ENCODE measurements at places on chromosomes 1 and 21.

DNA sequence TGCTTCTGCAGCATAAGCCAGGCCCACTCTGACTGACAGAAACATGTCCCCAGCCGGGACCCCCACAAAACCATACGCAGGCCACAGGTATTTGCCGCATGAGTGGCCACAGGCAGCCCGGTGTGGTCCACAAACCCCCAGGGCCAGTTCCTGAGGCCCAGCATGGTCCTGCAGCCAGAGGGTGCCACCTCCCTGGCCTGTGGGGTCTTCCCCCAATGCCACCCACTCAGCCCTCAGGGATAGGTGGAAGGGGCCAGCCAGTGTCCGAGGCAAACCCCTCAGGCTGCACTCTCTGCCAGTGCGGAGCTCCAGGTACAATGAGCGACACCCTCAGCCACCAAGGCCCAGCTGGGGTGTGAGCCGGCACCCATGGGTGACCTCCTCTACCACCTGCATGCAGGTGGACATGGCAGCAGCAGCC is 43.5 kb downstream of the UBE2G2 start:
- DNase-seq: no peak

DNA sequence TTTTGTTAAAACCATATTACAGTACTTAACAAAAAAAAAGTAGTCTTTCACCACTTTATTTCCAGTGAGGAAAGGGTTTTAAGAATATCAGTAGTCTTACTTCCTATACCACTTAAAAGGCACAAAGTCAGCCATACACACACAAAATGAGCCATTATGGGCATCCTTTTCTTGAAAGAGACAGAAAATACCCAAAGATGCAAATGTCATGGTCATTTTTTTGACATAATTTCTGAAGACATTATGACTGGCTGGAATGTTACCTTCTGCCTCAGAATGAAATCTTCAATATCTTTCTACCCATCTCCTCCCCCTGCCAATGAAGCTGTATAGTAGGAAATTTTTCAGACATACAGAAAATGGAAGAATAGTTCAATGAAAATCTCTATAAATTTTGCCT is 237.7 kb downstream of the SLC45A1 start:
- DNase-seq: no peak

DNA sequence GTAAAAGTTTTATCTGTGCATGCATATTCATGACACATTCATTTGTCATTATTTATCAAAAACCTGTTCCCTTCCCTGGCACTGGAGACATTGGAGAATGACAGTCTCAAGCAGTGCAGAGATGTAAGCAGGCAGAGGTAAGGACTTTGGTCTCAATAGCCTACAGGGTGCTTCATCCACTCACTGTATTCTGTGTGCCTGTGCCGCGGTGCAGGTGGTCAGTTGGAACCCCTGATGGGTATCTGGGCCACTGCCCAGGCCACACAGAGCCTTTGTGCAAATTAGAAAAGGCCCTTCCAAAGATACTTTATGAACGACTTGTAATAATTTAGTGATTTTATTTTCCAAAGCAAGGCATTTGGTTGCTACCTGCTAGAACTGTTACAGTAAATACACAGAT is 44.0 kb downstream of the CDC42 start:
- no peak for DNase-seq

GRCh38 chr1:151827853-151828252 is 3.7 kb downstream of the RORC start:
- no peak for DNase-seq

All from esophagus muscularis mucosa (tissue), 4 donors.